Epithelial cell of proximal tubule (primary cell): ENCODE measurements at places on chromosomes 6 and 20. TPM values are rescaled to one million over a fixed set of nuclear protein-coding genes. Genes with fewer than 3 reads are reported as not detected.
A peak's percentile ranks its signal among the peaks of the same experiment; 100 is the strongest.

- DNase-seq, result no peak
Measured at GRCh38 chr20:37845241-37845681, 57.7 kb upstream of the VSTM2L start.

DEFB110 gene
- total RNA-seq, result not detected in 2 replicates

MTFR2 gene
- 11.8 and 18.6 TPM in 2 replicates for total RNA-seq

DNA sequence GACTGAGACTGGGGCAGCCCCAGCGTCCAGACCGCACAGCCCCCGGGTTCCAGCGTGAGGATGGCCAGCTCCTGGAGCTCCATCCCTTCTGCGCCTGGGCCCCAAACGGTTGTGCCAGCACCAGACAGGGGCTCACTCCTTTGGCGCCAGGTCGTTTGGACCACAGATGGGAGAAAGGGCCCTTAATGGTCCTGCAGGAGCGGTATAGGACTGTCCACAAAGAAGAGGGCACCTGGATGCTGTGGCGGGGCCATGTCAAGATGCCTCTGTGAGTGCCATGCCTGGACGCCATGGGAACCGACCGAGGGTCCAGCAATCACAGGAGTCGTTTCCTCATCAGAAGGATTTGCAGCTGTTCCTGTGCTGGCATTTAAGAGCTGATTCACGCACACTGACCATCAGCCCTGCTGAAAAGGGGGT lies 82.7 kb downstream of the DLL1 start:
- no peak for DNase-seq

- no peak for DNase-seq
Measured at GRCh38 chr6:15242937-15243614, 2.8 kb upstream of the JARID2 start.

- peak; percentile 29 for DNase-seq
Measured at GRCh38 chr6:100554228-100554627, 89.5 kb upstream of the SIM1 start.

- no peak for DNase-seq
Measured at GRCh38 chr6:74574794-74575193, 631.1 kb downstream of the COL12A1 start.

- no peak for DNase-seq
Measured at GRCh38 chr20:603116-603640, 6.9 kb downstream of the TCF15 start.

RWDD2A gene
- total RNA-seq, result 1.6 and 2.8 TPM in 2 replicates

GRCh38 chr6:135379647-135380046 lies 117.9 kb downstream of the AHI1 start:
- DNase-seq, result no peak

ULBP3 gene
- total RNA-seq, result 8.2 and 16.6 TPM in 2 replicates

GRCh38 chr6:133837801-133838349 lies 51.0 kb upstream of the TCF21 start:
- DNase-seq, result no peak

DNA sequence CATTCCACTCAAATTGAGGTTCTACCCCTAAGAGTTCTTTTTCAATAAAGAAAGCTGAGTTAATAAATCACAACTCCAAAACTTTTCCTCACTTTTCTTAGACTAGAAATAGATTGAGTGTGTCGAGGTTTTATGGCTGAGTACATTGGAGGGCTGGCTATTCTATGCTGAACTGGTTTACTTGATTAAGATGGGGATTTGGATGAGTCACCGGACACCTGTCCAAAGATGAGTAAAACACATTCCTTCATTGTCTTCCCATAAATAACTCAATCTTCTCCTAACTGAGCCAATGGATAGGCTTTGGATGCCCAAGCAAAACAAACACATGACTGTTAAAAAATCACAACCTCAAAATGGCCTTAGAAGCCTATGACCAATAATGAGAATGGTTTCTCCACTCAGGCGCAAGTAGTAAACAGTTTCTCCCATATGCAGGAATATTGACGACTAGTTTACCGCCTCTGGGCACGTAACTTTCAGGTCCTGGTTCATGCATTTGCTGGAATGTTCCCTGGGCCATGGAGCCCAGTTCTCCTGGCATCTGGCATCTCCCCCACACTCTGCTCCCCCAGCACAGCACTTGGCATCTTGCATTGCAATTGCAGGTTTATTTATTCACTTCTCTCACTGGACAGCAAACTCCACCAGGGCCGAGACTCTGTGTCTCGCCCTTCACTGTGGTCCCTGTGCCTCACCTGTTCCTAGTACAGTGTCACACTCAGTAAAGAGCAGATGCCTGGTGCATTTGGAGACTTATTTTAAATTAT lies 43.9 kb downstream of the BCAS1 start:
- DNase-seq, result peak; percentile 53

- DNase-seq, result no peak
Measured at GRCh38 chr6:68634726-68635411, at the start of gene ADGRB3. Gene ADGRB3 (plus strand): TSS chr6:68635282. CDS start chr6:68638676, 3,394 bp downstream.

PHF3 gene
- 20.2 and 27.9 TPM in 2 replicates for total RNA-seq

- no peak for DNase-seq
Measured at GRCh38 chr6:75512591-75512990, 19.0 kb upstream of the FILIP1 start.

DNA sequence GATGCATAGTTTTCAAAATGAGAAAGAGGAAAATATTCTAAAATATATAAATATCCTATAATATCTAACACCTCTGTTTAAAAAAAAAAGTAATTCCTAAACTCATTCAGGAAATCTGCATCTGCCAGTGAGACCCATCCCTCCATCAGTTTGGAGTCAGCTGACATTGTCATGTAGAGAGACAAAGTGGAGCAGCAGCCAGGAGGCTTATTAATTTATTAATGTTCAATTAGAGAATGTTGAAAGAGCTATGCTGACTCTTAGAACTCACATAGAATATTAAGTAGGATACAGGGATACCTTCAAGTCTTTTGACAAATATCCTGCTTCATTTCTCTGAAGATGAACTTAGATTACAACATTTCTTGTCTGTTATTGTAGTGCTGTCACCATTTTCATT lies 12.8 kb upstream of the PERP start:
- no peak for DNase-seq

ANGPT4 gene
- not detected in 2 replicates for total RNA-seq

GRCh38 chr6:162493917-162494316 lies 233.6 kb downstream of the PRKN start:
- no peak for DNase-seq
